Urinary bladder (tissue), 4 donors: ENCODE measurements at places on chromosomes 7 and 10. TPM values are rescaled to one million over a fixed set of nuclear protein-coding genes. Genes with fewer than 3 reads are reported as not detected.
A peak's percentile ranks its signal among the peaks of the same experiment; 100 is the strongest.

The PTN gene
- 91.1 TPM for total RNA-seq

The DGKI gene
- 13.3 TPM for total RNA-seq

The C10orf67 gene
- total RNA-seq, result not detected

The RPP30 gene
- total RNA-seq, result 70.9 TPM

DNA sequence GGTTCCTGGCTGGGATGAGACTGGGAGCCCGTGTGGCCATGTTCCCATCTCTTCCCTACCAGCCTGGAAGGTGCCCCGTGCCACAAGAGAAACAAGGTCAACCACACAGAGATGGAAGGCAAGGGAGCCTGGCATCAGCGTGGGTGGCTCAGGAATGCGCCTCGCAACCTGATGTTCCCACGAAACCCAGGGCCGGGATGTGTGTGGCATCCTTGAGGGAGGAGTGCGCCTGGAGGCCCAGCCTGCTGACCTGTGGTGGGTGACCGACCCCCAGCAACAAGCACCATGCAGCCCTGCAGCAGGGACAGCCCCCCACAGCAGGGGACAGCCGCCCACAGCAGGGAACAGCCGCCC, 267.2 kb downstream of the ELFN1 start:
- DNase-seq, result no peak

DNA sequence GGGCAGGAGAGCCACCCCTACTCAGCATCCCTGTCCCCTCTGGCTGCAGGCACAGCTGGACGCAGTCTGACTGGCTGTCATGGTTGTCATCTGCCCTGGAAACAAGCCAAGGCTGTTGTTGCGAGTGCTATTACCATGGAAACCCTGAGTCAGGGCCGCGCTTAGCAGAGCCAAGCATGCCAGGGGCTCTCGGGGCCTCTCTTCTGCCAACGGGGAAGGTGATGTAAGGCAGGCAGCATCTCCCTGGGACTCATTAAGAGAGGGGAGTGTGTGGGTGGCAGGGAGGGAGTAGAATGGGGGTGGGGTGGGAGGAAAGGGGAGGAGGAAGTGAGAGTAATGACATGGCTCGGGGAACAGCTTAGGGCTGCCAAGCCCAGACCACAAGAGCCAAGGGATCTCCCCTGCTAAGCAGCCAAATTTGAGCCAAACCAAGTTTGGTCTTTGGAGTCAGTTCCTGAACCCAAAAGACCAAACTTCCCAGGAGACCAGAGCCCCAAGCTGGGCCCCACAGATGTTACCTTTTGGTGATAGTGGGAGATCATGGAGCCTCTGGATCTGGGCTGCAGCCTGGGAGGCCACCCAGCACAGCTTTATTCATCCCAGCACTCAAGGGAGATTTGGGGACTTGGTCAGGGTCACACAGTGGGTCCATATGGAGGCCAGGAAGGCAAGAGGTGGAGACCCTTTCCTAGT, 67.6 kb downstream of the TMEM130 start:
- peak; percentile 69 for DNase-seq

- no peak for DNase-seq
These were observed 659.4 kb downstream of the MAGI2 start for GRCh38 chr7:78794101-78794500.
